ENCODE measurements at places on chromosomes 12 and 14.

DNA sequence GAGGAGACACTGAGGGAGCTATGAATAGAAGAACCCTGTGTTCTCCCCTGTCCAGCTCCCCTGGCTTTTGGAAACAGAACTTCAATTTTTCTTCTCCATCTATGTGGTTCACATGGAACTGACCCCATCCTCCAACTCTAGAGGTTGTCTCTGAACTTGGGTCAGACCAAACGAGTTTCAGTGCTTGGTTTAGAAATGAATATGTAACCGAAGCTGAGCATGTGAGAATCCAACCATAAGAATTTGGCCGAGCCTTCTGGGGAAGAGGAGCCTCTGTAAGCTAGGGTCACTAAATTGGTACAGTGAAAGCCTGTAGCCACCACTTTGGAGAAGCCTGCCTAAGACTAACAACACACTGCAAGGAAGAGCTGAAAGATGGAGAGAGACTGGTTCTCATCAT, 464.4 kb downstream of the ZFP36L1 start:
- no peak for DNase-seq

DNA sequence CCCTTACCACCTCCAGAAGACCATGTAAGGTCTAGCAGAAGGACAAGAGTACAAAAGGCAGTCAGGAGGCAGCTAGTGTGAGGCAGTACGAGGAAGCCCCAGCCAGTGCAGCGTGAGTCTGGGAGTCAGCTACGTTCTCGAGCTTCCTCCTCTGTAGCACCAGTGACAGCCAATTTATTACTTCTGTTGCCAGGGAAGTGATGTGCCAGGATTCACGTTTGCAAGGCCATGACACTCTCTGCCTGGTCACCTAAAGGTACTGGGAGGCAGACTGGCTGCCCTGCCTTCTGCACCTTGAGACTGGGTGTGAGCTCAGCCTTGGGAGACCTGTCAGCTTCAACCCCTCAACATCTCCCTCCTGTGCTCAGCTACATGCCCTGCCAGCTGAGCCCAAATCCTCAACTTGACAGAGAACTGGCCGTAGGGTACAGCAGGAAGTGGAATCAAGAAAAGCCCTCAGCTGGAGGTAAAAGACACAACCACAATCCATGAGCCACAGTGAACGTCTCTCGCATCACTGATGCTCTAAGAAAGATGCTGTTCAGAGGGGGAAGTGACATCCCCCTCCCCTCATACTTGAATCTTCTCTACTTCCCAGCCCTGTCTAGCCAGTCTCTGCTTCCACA, 182.5 kb upstream of the RGS6 start:
- DNase-seq, result no peak

GRCh38 chr12:124914392-124915238, at the start of gene UBC:
TSS of gene UBC (minus strand) at chr12:124914650. CDS start at chr12:124913771, 879 bp downstream.
- peak; percentile 87 for DNase-seq

DNA sequence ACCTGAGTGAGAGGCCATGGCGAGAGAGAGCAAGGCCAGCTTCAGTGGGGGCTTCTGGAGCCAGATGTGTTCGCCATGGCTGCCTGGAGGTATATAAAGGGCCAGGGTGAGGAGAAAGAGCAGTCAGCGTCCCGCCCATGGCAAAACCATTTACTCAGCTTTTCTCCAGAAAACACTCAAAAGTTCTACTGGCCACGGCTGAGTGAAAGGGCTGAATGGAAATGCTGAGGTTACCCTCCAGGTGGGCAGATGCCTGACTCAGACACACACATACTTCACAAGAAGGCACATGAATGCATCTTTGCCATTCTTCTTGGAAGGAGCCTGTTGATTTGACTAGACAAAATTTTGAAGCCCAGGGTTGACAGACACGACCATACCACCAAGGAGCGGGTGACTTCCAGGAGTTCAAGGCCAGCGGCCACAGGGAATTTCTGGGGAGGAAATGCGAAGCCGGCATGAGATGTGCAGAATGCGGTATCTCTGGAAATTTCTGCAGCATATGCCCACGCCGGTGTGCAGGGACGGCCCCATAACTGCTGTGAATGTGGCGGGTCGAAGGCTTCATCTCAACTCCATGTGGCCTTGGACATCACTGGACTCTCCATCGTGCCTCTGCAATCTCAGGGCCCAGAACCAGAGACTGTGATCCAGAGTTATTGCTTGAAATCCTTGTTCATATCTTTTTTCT, at the start of gene IL31:
Gene IL31 (minus strand): TSS at position 67 of the 691 bp plus-strand sequence. CDS start 49 bp downstream, at position 18.
- DNase-seq, result no peak

- no peak for DNase-seq
Observed at GRCh38 chr14:33505266-33505962, 445.5 kb downstream of the EGLN3 start.

DNA sequence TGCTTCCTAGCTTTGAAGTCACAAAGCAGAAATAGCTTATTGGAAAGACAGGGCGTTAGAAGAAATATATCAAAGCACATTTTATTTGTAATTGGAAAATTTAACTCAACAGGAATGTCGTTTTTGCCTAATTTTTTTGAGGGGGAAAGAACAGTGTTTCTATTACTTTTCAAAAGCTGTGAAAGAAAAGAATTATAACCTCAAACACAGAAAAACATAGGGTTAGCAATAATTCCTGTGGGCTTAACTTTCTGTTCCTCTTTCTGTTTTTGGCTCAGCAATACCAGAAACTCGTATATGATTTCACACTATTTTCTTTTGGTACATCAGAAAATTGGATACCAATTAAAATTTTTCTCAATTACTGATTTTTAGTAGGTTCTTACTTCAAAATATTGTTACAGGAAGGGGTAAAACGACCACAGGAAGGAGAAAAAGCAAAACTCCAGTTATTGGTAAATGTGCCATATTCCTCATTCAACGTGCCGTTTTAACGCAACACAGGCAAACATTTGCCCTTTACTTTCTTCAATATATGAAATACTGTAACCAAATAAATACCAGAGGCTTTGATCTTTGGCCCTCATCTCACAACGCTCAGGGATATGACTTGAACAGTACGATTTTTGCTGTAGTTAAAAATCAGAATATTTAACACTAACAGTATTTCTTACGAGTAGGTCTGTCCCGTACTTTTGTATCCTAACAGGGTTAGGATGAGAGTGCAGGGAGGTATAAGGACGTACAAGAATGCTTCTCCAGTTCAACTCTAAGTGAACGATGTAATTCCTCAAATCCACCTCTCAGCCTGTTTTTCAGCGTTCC, 1.3 kb upstream of the RNU6-7 start:
- no peak for DNase-seq

- DNase-seq, result no peak
Observed at GRCh38 chr14:44341116-44341515, 166.0 kb downstream of the FSCB start.

DNA sequence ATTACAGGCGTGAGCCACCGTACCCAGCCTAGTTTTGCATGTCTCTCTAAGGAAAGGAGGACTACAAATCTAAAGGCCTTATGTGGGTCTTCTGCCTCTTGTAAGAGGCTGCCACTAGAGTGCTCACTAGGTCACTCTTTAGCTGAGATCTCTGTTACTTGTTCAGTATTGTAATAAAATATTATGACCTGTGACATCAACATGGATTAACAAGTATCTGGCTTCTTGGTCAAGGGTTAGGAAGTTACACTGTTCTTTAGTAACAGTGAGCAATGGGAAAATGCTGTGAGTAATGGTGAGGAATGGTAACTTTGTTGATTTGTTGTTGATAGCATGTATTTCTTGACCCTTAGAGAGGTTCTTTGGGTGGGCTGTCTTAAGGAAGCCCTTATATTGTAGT, 50.5 kb downstream of the ERC1 start:
- DNase-seq, result no peak

GRCh38 chr12:128811806-128812205, 12.0 kb downstream of the SLC15A4 start:
- no peak for DNase-seq

DNA sequence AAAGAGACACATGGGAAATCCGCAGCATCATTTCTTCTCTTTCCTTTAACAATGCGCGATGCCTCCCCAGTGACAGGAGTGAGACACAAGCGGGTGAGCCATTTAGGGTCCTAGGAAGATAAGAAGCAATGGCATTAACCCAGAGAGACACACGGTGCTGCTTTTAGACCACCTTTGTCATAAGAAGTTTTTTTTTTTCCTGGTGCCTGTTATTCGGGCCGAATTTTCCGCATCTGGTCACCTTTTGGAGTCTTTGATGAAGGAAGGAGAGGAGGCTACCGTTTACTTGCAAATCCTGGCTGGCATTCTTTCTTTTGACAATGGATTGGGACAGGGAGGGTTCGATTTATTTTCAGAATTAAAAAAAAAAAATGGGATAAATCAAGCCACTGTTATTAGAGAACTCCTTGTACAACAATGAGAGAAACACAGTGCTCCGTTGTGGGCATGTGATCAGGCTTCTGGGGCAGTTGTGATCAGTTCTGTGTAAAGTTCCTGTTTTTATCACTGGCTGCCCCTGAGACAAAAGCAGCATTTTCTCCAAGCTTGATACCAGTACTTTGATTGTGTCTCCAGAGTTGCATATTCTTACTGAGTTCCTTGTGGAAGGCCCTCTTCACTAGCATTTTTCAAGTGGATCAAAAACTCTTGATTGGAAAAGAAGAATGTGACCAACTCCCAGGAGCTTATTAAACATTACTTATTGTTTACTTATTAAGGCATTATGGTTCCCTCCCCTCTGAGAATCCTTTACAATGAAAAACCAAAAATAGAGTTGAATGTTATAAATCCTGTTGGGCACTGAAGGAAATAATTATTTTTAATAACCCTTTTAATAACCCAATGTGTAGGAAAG, 1.1 kb downstream of the DIP2B start:
- DNase-seq, result no peak
